ENCODE measurements at places on chromosomes 1 and 21.

GRCh38 chr21:38661889-38662568, 143.7 kb upstream of the ETS2 start:
- DNase-seq = no peak

DNA sequence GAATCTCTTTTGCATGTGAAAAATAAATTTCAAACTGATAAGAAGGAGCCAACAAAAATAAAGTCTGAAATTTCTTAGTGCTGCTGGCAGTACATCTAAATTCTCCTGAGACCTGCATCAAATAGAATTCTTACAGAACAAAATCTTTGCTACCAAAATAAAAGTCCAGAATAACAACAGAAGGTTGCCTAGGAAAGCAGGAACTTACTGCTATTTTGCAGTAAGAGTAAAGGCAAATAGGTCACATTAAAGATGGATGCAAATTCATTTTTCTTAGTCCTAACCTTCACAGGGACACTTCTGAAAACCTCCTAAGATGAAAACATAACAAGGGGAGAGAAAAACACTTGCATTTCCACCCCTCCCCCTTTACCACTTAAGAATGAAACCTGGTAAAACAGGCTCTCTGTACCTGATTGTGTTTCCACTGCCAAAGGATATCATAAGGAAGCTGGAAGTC, 59.0 kb downstream of the RUSC1 start:
- DNase-seq = no peak

- no peak for DNase-seq
Measured at GRCh38 chr1:117059334-117059677, 820 bp upstream of the TTF2 start.

DNA sequence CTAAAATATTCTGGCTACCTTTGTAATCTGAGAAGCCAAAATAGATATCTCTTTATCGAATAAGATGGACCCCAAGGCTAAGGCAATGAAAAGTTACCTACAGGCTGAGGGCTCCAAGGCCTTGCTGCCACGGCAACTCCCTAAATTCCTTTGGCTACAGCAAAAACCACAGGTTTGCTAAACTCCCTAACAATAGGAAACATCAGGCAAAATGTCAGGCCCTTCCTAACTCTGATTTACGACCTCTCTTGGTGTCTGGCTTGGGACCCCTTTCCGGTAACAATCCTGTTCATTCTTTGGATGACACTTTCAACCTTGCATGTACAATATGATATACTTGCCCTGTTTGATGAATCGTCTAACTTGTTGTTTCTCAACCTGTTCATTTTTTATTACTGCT, 11.3 kb upstream of the OR2T8 start:
- DNase-seq = no peak

DNA sequence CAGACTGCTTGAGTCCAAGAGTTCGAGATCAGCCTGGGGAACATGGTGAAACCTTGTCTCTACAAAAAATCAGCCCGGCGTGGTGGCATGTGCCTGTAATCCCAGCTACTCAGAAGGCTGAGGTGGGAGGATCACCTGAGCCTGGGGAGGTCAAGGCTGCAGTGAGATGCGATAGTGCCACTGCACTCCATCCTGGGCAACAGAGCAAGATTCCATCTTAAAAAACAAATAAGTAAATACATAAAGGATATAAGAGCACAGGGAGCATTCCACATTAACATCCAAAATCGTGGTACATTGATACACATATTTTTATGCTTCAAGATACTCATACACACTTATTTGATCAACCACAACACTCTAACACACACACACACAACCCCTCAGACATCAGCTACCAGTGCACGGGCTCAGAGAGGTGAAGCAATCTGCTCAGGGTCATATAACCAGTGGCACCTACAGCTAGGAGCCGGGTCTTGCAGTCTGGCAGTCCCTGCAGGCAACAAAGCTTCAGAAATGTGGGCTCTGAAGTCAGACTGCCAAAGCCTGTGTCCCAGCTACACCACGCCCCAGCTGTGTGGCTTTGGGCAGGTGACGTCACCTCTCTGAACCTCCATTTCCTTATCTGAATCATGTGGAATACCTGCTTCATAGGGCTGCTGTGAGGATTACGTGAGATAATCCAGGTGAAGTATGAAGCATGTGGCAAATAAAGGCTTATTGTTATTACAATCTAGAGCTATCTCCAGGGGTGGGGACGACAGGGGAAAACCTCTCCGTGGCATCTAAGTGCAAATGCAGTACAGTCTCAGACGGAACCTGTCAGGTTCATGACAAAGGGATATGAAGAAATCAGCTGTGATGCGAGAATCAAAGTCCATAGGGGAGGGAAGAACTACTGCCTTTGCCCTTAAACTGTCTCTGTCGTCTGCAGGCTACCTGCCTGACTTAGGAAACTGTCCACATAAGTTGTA, 4.8 kb upstream of the CRYBG2 start:
- DNase-seq = no peak

DNA sequence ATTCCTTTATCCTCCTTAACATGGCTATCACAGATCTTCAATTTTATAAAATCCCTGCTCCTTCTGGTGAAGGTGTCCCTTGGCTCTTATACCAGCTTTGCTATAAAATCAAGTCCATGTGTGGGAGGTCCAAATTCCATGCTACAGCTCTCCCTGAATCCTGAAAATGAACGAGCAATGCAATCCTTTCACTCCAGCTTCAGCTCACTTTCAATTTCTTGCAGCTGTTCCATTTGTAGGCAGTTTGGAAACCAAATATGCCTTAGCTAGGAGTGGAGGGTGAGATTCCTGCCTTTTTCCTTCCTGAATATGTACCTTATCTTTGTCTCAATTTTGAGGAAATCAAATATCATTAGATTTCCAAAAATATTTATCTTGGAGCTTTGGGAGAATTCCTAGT, 402.6 kb downstream of the TTLL7 start:
- no peak for DNase-seq

- peak; percentile 82 for DNase-seq
Measured at GRCh38 chr1:18234790-18235242, 127.2 kb downstream of the IGSF21 start.

DNA sequence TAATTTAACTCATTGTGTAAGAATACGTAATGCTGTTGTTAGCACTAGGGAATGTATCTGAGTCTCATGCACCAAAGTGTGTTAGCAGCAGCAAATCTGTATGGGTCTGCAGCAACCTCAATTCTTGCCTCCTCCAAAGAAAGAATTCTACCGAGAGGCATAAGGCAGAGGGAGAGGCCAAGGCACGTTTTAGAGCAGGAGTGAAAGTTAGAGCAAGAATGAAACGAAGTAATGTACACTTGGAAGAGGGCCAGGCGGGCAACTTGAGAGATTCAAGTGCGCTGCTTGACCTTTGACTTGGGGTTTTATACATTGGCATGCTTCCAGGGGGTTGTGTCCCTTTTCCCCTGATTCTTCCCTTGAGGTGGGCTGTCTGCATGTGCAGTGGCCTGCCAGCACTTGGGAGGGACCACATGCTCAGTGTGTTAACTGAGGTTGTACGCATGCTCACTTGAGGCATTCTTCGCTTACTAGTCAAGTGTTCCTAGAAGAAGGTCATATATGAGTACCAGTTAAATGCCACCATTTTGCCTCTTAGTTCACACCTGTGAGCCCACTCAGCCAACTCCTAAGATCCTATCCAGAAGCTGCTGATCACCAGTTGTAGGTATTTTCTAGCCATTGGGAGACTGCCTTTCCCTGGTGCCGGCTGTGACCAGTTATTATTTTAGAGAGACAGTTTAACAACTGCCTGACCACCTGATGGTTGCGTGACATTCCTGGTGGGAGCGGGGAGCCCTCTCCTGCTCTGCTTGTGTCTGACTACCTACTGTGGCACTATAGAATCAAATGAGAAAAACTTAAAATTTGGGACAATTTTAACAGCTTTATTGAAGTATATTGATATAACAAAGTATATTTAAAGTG, 2.7 kb upstream of the CNN3 start:
- no peak for DNase-seq

GRCh38 chr1:109498161-109498801, 4.4 kb downstream of the CYB561D1 start:
- no peak for DNase-seq

DNA sequence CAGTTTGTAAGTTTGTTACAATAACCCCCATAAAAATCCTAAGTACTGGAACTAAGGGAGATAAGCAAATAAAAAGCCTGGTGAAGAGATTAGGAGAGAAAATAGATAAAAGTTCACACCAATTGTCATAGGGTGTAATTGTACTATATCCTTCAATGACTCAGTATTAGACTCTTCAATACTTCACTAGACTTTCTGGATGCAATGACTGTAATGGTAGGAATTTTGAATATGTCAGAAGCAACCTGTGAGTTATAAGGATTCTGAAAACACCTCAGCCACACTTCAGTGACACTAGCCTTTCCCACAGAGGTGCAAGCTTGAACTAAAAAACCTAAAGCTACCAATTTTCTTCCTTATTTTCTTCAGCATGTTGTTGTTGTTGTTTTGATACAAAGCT, 147.9 kb downstream of the PTGER3 start:
- DNase-seq = no peak

DNA sequence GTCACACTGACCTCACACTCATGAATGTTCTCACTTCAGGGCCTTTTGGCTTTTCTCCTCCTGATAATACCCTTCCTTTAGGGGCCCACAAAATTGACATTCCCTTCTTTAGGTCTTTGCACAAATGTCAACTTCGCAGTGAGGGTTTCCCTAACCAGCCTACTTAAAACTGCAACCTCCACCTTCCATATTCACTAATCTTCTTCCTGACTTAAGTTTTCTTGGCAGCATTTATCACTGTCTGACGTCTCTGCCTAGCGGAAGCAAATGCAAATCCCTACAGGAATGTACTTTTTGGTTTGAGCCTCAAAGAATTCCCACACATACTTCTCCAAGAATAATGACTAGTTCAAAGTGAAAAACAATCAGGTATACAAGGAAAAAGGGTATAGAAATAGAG, 32.8 kb downstream of the INTS7 start:
- no peak for DNase-seq

DNA sequence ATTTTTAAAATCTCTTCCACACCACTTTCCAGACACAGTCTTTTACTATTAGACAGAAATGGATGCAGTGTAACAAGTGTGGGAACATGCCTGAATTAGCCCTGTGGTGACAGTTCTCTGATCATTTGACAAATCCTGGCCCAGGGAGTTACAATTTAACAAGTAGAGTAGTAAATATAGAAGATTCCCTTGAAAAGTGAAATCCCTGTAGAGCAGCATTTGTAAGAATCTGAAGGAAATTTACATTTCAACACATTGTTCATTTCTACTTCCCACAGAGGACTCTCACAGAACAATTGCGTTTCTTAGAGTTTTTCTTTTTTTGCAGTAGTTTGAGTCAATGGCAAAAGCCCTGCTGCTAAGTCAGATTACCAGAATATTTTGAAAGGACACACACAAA, 458.3 kb upstream of the BRINP3 start:
- DNase-seq = no peak

DNA sequence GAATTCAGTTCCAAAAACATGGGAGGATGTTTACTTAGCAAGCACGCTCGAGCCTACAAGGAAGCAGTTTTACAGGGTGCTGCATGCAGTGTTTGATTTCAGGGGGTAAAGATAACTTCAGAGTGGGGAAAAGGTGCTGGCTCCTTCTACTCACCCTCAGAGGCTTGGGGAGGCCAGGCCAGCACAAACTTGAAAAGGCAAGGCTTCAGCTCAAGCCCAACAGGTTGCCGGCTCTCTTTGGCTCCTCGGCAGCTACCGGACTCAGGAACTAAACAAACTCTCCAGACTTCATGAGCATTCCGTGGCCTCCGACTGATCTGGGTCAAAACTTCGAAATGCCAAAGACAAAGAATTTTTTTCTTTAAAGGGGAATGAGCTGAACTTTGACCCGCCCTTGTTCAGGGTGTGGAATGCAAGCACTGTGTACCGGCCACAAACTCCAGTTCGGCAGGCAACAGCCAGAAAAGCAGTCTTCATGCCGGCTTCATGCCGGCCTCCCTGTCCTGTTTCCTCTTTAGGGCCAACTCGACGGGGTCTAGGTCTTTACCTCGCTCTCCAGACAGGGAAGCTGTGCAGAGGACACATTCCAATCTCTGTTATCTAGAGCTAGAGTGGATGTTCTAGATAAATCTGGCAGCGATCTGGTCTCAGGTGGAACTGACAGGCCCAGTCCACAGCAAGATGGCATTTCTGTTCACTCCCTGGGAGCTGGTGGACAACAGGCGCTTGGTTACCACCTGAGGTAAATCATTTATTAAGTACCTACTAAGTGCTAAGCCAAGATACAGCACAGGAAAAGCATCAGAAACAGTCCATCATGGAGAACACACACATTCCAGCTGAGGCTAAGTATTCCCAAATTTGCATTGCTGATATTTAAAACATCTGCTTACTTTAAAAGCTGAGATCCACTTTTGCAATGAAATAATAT, 75.0 kb downstream of the CD46 start:
- no peak for DNase-seq

- no peak for DNase-seq
Measured at GRCh38 chr1:9037476-9038337, 11.5 kb upstream of the SLC2A7 start.

DNA sequence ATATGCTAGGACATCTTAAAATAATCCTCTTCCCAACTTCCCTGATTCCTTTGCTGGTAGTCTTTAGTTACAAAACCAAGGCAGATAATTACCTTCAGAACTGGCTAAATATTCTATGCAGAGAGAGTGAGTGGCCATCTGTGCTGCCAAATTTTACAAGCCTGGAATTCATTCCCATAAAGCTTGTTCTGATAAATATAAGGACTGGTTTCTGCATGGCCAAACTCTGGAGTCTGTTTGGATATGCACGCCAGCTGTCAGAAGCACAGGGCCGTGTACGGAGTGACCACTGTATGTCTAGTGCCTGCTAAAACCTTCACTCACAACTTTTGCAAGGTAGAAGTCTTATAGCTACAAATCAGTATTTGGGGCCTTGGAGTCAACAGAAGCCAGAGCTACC, 66.5 kb upstream of the RAVER2 start:
- no peak for DNase-seq

GRCh38 chr1:10836726-10837125, 40.3 kb upstream of the CASZ1 start:
- no peak for DNase-seq

DNA sequence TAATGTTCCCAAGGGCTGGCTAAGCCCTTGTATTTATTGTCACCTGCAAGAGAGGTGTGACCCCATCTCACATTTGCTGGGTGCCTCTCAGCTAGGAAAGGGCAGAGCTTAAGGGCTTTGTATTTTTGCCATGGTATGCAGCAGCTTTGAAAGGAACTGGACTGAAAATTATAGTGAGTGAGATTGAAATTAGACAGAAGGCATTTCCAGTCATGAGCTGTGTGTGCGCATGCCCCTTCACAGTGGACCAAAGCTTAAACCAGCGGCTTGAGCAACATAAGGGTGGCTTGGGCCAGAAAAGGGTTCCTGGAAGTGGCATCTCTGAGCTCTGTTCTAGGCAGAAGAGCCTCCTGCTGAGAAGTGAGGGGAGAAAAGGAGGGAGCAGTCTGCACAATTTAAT, 19.8 kb downstream of the MYOG start:
- no peak for DNase-seq

DNA sequence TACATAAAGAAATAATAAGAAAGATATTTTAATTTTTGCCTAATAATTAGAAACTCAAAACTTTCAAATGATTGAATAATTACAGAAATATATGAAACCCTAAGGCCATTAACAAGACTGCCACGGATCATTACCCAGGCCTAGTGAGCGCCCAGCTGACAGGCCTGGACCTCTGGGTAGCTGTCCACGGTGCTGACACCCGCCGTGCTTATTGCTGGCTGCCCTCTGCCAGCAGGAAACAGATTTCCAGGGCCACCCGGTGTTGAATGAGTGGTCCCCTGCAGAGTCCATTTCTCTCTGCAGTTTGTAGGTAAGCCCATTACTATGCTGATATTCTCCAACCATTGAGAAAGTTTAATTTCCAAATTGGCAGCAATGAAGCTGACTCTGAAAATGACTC, 254.4 kb upstream of the GJB5 start:
- peak; percentile 39 for DNase-seq

- no peak for DNase-seq
Measured at GRCh38 chr1:46554597-46555381, 3.3 kb upstream of the KNCN start.

Data from iPS DF 6.9 (cell line).